ELF-1 (cell line): ENCODE measurements at places on chromosomes 2 and 18.

DNA sequence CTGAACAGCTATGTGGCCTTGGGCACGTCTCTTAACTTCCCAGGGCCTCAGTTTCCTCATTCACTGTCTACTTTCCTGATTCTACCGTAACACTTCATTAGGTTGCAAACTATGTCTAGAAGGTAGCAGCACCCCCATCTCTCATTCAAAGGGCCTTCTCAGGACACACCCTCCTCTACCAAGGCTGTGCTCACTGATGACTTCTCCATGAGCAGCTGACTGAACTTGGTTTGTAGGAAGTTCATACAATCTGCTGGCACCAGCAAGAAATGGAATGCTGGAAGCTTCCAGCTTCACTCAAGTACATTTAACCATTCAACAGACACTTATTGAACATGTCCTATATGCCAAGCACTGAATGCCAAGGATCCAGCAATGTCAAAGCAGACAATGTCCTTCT, 250.8 kb upstream of the CTAGE1 start:
- DNase-seq = no peak

DNA sequence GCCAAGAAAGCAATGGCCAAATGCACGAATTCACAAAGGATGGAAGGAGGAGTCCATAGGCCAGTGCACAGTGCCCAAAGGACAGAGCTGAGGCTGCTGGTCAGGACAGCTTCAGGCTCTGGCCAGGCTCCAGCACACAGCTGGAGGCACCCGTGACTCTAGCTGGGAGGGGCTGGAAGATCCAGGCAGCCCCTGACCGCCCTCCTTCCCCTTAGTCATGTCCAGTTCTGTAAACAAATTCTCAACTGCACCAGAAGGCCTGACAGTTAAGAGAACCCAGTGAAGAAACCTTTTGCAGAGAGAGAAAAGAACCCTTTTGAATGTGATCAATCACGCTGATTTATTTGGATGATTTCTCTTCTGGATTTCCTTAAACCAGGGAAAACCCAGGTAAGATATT, 7.7 kb upstream of the YWHAQ start:
- DNase-seq = peak; percentile 68

DNA sequence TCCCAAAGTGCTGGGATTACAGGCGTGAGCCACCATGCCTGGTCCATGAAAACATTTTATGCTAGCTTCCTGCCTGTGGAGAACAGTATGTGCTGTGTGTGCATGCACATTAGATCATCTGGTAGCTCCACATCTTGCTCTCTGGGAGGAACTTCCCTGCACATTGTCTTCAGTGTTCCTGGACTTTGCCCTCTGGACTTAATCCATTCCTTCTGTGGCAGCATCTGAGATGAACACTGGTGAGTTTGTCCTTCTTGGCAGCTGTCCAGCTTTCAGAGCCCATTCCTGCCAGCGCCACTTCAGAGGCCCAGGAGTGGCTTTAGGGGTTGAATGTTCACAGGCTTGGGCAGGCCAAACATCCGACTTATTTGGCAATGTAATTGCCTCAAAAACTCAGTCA, 65.2 kb downstream of the POU3F3 start:
- no peak for DNase-seq

DNA sequence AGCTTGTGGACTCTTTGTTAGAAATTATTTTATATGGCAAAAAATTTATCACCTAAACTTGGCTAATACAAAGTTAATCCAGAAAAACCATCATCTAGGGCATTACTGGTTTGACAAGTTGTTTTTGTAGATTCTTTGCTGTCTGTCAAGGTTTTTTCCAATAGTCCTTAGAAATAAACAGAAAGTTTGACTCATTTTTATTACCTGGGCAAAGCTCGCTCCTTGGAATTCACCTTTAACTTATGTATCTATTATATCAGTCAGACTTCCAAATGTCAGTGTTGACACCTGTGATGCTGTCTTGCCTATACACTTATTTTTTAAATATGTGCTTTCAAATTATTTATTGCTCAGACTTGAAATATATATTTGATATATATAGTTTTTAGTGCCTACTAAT, 21.7 kb downstream of the LAMA3 start:
- no peak for DNase-seq

- no peak for DNase-seq
These were observed 26.6 kb downstream of the METTL8 start for GRCh38 chr2:171407030-171407675.
